Activated naive CD8-positive, alpha-beta T cell treated with anti-CD3 and anti-CD28 coated beads for 36 hours (primary cell): ENCODE measurements at places on chromosomes 5 and 9. TPM values are rescaled to one million over a fixed set of nuclear protein-coding genes. Genes with fewer than 3 reads are reported as not detected.

Gene CATSPER3
- 0.46 TPM for total RNA-seq

Gene TXNDC8
- not detected for total RNA-seq

Gene TAS2R1
- not detected for total RNA-seq

Gene LEAP2
- 1.8 TPM for total RNA-seq

Gene RPS23
- total RNA-seq: 2,635 TPM

DNA sequence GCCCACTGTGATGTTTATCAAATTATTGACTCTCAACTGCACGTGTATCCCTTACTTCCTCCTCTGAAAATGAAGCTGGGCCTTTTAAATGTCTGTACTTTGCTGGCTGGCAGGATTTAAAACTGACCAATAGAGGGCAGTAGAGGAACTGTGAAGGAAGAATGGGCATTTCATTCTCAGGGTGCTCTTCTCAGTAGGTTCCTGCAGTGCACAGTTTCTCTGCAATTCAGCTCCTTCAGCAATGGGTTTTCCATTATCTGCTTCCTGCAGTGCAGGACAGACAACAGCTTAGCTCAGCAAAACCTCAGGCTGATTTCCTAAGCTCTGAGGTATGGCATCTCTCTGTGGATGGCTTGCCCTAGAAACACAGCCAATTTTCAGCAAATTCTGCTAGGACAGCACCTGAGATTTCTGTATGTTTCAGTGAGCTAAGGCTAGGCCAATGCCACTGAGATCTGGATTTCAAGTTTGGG, 298.4 kb upstream of the PRDM9 start:
- H3K4me3 ChIP-seq: no peak overlapping the region
- no peaks in the 10 kb centered on the region for H3K27me3 ChIP-seq
- DNase-seq: no peak
- H3K36me3 ChIP-seq: no peaks in the 10 kb centered on the region

DNA sequence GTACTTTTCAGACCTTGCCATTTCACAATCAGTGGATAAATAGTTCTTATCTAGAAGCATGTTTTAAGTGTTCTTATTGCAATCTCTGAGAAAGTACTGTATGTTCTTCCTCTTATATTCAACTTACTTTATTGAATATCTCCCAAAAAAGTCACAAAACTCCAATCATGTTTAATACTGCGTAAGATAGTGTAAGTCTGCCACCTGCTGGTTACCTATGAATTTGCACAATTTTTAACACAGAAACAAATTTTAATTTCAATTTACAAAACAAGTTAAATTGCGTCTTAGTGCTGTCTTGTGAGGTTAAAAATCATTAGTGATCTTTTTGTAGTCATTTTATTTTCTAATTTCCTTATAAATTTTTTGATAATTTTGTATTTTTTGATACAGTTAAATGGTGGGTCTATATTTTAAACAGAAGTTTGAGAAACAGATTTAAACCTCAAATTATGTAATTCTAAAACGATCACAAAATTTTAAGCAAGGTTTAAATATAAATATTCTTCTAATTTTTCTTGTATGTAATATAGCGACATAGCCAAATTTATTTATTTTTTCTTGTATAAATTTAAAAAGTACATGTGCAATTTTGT, 115.8 kb downstream of the EMB start:
- H3K36me3 ChIP-seq: no peaks in the 10 kb centered on the region
- no peaks in the 10 kb centered on the region for H3K27me3 ChIP-seq
- no peak overlapping the region for H3K27ac ChIP-seq
- DNase-seq: no peak
- H3K4me3 ChIP-seq: no peak overlapping the region
- H3K4me1 ChIP-seq: peaks cover 8% of the 10 kb centered on the region

DNA sequence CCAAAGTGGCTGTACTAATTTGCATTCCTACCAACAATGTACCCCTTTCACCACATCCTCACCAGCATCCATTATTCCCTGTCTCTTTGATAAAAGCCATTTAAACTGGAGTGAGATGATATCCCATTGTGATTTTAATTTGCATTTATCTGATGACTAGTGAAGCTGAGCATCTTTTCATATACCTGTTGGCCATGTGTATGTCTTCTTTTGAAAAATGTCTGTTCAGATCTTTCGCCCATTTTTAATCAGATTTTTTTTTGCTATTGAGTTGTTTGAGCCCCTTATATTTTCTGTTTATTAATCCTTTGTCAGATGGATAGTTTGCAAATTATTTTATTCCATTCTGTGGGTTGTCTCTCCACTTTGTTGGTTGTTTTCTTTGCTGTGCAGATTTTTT, 121.0 kb upstream of the LRRTM2 start:
- peaks cover 20% of the 10 kb centered on the region for H3K36me3 ChIP-seq
- H3K27me3 ChIP-seq: no peaks in the 10 kb centered on the region
- no peak for DNase-seq

- no peak overlapping the region for H3K4me3 ChIP-seq
- H3K27ac ChIP-seq: no peak overlapping the region
- DNase-seq: no peak
- no peaks in the 10 kb centered on the region for H3K4me1 ChIP-seq
Observed at GRCh38 chr5:2176581-2176980, 293.9 kb upstream of the IRX4 start.

GRCh38 chr5:1208743-1209488, 7.5 kb downstream of the SLC6A19 start:
- H3K4me1 ChIP-seq: no peaks in the 10 kb centered on the region
- peaks cover 6% of the 10 kb centered on the region for H3K27me3 ChIP-seq
- no peak for DNase-seq
- H3K27ac ChIP-seq: no peak overlapping the region
- no peak overlapping the region for H3K4me3 ChIP-seq
- H3K36me3 ChIP-seq: no peaks in the 10 kb centered on the region

DNA sequence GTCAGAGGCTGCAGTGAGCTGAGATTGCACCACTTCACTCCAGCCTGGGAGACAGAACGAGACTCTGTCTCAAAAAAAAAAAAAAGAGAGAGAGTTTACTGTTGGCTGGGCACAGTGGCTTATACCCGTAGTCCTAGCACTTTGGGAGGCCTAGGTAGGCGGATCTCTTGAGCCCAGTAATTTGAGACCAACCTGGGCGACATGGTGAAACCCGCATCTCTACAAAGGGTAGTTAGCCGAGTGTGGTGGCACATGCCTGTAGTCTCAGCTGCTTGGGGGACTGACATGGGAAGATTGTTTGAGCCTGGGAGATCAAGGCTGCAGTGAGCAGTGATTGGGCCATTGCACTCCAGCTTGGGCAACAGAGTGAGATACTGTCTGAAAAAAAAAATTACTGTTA, 12.6 kb downstream of the HABP4 start:
- H3K4me1 ChIP-seq: peaks cover 3% of the 10 kb centered on the region
- H3K36me3 ChIP-seq: peaks cover 7% of the 10 kb centered on the region
- H3K27ac ChIP-seq: no peak overlapping the region
- no peaks in the 10 kb centered on the region for H3K27me3 ChIP-seq

DNA sequence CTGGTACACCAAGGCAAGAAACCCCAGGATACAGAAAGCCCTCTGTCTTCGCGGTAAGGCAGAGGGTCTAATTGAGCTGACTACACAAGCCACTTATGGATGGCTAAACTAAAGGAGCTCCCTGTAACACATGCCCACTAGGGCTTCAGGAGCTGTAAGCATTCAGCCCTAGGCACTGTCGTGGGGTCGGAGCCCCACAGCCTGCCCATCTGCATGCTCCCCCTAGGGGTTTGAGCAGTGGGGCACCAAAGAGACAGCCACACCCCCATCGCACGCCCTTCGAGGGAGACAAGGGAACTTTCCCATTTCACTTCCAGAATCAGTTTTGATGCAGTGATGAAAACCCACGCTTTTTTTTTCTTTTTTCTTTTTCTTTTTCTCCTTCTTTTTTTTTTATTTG, 11.0 kb upstream of the MTMR12 start:
- no peak overlapping the region for H3K27ac ChIP-seq
- no peaks in the 10 kb centered on the region for H3K4me1 ChIP-seq
- DNase-seq: no peak
- H3K4me3 ChIP-seq: no peak overlapping the region

- no peak for DNase-seq
- H3K4me3 ChIP-seq: no peak overlapping the region
- H3K4me1 ChIP-seq: peaks cover 61% of the 10 kb centered on the region
Observed at GRCh38 chr5:138536665-138537315, 6.2 kb downstream of the ETF1 start.
